RWPE2 (cell line): ENCODE measurements at places on chromosomes 12 and 14.

GRCh38 chr14:103341250-103342129 lies 7.5 kb downstream of the EIF5 start:
- DNase-seq: no peak

GRCh38 chr14:52977798-52978197 lies 26.9 kb upstream of the FERMT2 start:
- DNase-seq: no peak

GRCh38 chr12:94799136-94799535 lies 148.8 kb upstream of the TMCC3 start:
- no peak for DNase-seq

- peak; percentile 49 for DNase-seq
Measured at GRCh38 chr14:92706386-92706785, 42.0 kb downstream of the LGMN start.

GRCh38 chr14:66238969-66239368 lies 247.2 kb upstream of the CCDC196 start:
- no peak for DNase-seq

DNA sequence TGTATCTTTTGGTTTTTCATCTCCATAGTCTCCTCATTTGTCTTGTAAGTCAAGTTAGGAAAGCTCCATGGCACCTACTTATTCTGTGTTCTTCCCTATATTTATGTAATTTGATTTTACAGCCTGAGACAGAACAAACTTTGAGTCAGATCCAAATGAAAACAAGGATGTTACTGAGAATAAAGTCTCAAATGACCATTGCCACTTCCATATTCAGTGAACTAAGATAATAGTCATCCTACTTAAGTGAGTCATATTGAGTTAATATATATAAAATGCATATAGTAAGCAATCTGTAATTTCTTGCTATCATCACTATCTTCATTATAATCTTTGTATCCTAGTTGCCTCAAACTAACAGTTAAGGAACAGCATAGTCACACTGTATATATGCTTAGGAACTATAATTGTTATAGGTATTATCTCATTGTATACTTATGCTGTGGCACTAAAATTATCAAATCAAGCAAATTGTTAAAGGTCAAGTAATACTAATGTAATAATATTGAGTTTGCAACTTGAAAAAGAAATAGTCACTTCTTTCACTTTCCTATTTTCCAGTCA lies 30.8 kb downstream of the TMTC3 start:
- no peak for DNase-seq

- DNase-seq: no peak
Measured at GRCh38 chr14:103692159-103692558, 23.1 kb downstream of the XRCC3 start.

DNA sequence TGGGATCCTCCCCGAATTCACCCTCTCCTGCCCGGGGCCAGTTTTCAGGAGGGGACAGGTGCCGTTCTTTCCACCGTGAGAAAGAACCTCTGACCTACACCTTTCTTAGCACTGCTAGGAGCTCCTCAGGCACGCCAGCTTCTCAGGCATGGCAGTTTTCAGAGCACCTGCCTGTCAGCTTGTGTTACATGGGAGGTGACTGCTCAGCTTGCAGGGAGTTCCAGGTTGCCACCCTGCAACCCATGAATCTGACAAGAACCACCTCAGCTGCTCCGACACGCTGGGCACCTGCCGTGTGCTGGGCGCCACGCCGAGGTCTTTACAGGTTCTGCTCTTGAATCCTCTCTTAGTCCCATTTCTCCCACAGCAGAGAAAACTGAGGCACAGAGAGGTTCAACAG lies 12.9 kb downstream of the BRI3BP start:
- no peak for DNase-seq

DNA sequence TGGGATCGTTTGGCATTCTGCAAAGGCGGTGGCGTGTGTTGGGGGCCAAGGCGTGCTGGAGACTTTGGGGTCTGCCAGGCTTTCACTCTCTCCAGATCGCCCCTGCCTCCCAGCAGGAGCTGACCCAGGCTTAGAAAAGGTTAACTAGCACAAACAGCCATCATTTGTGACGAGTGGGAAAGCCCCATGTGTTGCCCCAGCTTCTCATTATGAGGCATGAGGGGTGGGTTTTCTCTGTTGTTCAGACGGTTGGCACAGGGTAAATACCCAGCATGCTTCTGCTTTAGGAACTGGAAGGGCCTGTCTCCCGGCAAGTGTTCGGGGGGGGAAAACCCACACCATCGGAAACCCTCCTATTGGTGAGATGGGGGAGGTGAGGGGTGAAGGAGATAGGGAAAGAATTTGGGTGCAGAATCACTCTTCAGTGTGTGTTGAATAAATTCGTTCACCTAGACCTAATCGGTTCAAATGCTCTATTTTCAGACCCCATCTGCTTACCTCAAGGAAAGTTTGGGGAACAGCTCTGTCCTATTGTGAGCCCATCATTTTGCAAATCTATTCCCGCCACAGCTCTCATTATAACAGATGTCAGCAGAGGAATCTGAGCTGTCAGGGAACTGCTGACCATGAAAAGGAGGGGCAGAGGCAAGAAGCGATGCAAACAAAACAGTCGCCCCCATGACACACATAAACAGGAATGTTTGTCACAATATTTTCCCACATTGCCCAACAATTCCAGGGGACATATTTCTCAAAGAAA lies 34.7 kb upstream of the C12orf42 start:
- no peak for DNase-seq

DNA sequence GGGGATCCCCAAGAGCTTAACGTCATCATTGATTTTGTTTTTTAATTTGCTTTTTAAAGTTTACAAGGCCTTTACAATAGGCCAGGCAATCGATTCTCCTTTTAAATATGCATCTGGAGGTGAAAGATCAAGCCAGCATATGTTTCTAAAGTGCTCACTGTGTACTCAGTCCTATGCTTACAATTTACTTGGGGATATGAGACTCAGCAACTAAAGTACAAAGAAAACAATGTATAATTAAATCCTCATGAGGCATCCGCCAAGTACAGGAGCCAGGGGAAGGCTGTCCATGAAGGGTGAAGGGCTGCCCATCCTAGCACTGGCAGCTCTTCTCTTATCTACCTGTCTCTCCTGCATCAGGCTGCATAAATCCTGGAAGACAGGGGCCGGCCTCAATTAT lies 11.8 kb downstream of the CCDC92 start:
- no peak for DNase-seq

- DNase-seq: no peak
Measured at GRCh38 chr12:70364695-70365397, 1.2 kb upstream of the KCNMB4 start.

DNA sequence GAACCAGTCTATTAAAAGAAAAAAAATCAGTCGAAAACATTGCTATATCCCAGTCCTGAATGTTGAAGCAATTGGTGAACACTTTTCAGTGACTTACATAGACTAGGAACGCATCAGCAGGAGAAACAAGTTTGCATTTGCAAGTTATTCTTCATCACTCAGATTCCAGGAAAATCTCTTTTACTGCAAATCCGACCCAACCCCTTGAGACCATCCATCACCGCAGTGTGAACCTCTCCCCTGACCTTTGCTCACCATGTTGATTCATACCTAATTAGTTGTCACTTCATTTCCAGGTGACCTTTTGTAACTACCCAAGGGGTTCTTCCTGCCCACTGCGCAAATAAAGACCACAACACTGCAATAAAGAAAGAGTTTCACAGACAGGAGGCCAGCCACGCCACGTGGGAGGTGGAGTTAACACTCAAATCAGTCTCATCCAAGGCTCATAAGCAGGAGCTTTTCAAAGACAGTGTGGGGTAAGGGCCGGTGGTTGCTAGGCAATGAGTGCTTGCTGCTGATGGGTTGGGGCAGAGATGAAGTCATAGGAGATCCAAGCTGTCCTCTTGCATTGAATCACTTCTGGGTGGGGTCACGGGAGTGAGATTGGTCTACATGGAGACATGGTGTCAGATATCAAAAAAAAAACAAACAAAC lies 241.3 kb upstream of the TMEM132C start:
- DNase-seq: no peak

DNA sequence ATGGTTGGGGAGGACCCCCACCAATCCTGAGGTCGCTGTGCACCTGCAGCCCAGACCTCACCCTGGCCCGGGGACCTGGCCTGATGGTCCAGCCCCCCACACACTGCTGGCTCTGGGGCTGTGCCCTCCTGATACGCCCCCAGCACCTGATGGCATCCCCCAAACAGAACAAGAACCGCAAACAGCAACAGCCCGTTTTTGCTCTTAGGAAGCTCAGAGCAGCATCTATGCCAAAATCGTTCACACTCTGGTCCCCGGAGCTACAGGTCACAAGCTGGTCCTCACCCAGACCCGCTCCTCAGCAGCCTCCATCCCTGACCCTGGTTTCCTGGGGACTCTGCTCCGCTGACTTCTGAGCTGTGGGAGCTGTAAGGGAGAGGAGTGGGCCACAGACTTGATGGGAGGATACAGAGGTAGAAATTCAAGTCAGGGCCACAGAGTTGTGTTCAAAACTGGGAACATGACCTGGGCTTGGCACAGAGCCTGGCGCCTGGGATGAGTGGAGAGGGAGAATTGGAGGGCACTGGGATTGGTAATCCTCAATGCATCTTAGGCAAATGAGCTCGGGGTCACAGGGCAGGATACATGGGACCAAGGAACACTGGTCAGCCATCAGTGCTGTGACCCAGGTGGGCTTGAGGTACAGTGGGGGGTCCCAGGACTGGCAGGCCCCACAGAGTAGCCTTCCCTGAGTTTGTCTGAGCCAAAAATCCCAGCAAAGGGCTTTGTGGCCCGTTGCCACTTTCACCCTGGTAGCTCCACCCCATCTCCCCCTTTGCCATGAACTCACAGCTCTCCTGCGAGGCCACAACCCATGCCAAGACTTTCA lies 170.9 kb upstream of the RTL1 start:
- DNase-seq: peak; percentile 54

DNA sequence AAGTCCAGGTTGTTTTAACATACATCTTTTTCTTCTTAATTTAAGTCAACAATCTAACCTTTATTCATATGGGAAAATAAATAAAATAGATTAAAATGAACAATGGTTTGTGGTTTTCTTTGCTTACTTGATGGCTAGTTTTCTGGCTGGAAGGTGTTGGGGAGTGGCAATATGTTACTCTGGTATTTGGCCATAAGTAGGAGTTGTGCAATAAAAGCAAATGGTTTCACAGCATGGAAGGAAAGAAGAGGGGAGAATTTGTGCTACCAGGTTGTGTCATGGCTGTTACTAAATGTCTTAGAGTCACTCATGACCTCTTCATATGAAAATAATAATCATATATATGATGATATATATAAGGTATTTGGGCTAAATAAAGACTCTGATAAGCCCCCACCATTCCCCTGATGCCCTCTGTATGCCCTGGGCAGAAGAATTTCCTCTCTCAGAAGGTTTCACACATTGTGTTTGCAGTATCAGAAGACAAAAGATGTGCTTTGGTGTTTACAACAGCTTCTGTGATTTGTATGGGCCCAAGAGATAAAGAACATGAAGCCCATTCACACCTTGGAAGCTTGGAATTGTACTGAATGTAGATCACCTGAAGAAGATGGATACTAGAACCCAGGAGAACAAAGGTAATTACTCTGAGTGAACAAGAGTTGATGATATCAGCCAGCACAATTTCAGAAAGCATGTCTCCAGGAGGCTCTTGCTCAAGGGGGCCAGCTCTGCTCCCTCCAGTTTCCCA lies 160.9 kb downstream of the ALG10B start:
- no peak for DNase-seq

DNA sequence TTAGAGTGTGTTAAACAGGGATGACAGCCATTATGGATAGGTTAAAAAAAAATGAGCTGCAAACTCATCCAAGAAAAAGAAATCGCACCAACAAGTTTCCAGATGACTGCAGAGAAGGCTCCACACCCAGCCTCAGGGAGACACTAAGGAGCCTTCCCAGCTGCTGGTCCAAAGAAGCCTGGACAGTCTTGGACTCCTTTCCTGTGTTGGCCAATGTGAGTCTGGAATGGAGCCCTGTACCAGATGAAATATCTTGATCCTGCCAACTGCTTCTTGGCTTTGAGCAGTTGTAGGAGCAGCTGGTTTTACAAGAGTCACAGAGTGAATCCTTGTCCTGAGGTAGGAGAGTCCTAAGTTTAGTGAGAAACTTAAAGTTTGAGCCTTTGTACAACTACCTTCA lies 44.5 kb downstream of the SLC38A1 start:
- DNase-seq: no peak

- no peak for DNase-seq
Measured at GRCh38 chr12:25131270-25131669, 63.7 kb downstream of the DNAI7 start.

- no peak for DNase-seq
Measured at GRCh38 chr12:65494537-65494936, 216.1 kb downstream of the MSRB3 start.

DNA sequence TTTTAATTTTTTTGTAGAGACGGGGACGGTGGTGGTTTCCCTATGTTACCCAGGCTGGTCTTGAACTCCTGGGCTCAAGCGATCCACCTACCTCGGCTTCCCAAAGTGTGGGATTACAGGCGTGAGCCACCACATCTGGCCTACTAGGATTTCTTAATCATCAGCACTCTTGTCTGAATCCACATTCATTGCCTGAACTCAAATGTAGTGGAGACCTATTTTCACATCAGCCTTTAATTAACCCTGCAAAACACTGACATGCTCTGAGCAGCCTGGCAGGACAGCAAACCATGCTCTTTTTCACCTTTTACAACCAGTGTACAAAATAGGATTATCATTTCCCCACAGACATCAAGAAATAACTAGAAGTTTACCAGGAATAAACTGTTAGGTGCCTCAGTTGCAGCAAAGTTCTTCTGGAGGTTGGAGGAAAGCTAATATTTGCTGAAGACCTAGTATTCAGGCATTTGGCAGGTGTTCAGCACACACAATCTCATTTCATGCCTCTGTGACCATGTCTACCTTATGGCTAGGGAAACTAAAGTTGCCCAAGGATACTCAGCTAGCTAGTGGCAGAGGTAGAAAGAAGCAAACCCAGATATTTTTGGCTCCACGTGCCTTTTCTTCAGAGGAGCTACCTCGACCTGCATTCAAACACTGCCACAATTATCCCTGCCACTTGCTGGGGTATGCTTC lies 37.7 kb downstream of the CFL2 start:
- no peak for DNase-seq

DNA sequence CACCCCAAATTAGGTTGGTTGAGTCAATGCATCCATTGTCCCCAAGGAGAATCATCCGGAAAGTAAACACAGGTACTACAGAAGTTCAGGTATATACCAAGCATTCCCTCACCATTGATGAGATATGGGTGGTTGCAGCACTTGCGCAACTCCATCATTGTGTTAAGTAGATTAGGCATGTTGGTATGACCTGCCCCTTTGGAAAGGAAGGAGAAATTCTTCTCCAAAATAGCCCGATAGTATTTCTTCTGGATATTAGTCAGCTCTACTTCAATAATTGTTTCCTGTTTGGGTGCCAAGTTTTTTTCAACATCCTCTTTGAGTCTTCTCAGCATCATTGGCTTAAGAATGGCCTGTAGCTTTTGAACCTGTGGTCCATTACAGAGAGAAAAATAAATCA lies 21.3 kb upstream of the SUPT16H start:
- no peak for DNase-seq

- DNase-seq: no peak
Measured at GRCh38 chr12:27566626-27567025, 42.6 kb downstream of the PPFIBP1 start.

DNA sequence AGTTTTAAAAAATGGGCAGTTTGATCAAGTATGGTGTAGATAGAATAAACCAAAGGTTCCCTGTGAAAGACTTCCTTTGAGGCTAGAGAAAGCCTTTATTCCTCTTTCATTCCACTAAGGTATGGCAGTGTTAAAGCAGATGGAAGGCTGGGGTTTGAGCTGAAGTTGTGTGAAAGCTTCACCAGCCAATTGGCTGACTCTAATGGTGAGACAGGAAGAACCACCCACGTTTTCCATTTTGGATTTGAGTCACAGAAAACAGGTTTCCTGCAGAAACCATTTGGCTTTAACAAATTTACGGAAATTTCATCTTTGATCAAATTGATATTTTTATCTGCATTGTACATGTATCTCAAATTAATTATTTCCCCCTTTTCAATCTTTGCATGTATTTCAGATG lies 455.0 kb downstream of the PCNX1 start:
- no peak for DNase-seq
